ENCODE measurements at places on chromosomes 5 and 9.

GRCh38 chr5:68949256-68949655 lies 144.6 kb upstream of the SLC30A5 start:
- no peak for DNase-seq

DNA sequence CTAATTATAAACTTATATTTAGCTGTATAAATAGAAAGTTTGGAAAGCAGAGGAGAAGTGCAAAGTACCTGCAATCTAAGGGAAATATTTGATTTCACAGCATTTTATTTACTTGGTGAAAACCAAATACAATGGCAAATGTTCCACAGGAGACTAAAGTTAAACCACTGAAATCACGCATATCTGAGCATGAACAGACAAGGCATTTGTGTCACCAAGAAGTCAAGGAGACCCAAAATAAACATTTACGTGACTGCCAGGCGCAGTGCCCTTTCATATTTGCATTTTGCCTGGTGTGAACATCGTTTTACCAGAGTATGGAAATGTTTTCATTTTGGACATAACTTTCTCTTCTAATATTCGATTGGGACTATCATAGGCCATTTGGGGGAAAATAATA lies 20.6 kb downstream of the UGCG start:
- no peak for DNase-seq

- no peak for DNase-seq
These were observed 80.8 kb downstream of the LMNB1 start for GRCh38 chr5:126857472-126858410.

GRCh38 chr9:28741459-28741858 lies 1168.2 kb upstream of the C9orf72 start:
- DNase-seq: no peak

DNA sequence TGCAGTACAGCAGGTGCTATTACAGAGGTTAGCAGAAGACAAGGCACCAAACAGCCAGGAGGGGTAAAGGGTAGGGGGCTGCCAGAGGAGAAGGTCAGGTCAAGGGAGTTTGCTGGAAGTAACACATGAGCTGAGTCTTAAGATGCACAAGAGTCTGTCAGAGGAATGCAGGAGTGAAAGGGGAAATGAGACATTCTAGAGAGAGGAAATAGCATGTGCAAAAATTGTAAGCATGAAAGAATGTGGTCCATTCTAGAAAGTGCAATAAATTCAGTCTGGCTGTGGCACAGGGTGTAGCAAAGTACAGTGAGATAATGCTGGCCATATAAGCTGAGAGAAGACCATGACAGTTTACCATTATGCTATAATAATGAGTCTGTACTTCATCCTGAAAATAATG lies 6.6 kb downstream of the GOLGA1 start:
- DNase-seq: no peak

GRCh38 chr5:171770153-171770552 lies 15.5 kb upstream of the SMIM23 start:
- DNase-seq: no peak

DNA sequence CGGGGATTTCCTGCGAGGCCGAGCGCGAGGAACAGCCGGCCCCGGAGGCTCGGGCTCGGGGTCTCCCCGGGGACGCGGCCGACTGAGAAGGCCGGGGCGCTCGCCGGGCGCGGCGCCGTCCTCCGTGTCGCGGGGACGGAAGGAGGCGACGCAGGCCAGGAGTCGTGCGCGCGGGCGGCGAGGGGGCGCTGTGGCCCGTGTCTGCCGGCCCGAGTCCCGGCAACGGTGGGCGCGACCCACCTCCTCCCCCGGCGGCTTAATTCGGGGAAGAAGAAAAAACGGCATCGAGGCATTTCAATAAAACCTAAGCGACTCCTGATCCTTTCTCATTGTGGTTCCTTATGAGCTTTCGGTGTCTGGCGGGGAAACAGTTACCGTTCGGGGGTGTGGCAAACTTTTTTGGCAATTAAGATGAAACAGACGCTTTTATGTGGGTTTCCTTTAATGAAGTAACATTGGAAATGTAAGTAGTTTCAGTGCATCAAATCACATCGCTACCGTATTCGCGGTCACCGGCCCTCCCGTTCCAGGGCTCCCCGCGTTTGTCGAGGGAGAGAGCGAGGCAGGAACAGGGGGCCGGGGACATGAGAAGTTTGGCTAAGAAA lies 3.7 kb upstream of the IRX2 start:
- no peak for DNase-seq

DNA sequence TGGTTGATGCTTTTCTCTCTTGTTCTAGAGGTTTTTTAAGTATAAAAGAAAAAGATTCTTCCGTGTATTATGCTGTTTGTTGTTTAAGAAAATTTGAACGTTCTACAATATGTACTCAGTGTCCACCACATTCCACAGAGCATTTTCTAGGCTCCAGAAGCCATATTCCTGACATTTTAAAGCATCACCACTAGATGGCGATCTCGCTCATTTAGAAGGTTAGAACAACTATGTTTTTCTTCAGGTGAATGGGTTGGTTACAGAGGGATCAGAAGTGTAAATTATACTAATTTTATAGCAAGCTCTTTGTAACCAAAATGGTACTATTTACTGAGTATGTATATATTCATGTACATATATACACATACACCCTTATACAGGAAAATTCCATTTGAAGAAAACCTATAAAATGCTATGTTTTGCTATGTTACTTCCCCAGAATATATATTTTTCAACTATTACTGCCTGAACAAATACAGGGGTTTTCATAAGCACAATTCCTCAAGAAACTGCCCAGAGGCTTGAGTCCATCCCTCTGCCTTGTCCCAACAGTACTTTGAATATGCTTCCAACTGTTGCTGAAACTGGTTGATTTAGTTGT lies 284.3 kb downstream of the CCDC171 start:
- DNase-seq: no peak

GRCh38 chr9:113808391-113809358 lies 67.4 kb upstream of the ZNF618 start:
- no peak for DNase-seq

DNA sequence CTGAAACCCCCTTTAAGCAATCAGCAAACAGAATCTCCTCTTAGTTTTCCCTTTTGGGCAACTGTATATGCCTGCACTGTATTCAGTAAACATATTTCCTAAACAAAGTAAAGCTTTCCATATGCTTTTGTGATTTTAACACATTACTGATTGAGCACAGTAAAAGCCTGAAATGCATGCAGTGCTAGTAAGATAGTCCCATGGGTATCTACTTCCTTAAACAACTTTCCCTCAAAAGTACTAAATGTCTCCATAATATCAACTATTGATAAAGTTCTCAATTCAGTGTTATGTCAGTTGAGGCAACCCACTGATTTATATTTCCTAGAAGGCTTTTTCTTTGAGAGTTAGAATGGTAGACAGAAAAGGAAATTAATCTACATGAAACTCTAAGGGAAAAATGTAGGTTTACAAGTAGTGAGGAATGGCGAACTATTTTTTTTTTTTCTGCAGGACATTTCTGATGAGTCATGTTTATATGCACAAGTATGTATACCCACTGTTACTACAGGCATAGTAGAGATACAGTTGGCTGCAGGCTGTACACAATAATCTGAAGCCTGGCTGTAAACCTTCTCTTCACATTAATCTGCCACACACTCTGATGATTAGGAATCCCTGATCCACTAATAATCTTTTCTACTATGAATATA lies 31.2 kb upstream of the CEP120 start:
- no peak for DNase-seq

DNA sequence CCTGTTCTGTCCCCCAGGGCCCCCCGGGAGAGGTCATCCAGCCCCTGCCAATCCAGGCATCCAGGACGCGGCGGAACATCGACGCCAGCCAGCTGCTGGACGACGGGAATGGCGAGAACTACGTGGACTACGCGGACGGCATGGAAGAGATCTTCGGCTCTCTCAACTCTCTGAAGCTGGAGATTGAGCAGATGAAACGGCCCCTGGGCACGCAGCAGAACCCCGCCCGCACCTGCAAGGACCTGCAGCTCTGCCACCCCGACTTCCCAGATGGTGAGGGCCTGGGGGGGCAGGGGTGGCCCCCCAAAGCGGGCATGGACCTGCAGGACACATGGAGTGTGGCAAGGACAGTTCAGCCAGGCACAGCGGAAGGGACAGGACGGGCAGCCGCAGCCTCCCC lies 56.0 kb upstream of the FCN2 start:
- DNase-seq: no peak

DNA sequence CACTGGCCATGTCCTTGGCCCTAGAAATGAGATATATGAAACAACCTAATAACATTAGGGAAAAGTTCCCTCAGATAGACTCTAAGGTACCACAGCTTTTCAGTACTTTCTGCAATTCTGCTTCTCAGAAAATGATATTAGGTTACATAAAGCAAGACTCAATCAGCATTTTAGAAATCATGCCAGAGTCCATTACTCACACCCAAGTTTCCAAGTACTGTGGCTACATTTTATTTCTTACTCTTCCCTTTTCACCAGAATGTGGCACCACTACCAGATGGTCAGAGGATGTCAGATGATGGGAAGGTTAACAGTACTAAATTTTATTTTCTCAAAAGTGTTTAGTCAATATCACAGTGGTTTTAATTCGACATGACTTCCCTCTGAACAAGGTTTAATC lies 217.2 kb downstream of the MLLT3 start:
- no peak for DNase-seq

DNA sequence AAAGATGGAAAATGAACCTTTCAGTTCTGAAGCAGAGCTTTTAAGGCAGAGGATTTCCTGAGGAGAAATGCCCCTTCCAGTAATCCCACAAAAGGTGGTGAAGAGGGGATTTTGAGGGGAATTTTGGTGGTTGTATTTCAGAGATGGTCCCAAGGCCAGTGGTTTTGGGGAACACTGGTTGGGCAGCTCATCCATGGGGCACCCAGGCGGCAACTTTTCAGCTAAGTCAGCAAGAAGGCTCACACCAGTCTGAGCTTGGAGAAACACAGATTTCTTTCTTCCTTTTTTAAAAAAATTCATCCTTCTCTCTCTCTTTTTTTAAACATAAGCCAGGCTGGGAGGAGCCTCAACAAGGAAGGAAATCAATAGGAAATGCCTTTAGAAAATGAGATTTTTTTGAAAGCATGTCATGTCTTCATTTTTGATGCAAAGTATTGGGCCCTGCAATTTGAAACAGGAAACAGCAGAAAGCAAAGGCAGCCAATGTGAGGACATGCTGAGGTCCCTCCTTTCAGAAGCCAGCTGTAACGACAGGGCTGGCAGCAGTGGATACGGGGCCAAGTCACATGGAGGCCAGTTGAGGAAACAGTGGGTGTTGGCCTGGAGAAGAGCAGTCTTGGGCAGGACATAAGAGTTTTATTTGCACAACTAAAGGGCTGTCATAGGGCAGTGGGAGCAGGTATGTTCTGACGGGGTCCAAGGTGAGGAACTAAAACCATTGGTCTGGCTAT lies 155.3 kb upstream of the KLF4 start:
- DNase-seq: no peak

DNA sequence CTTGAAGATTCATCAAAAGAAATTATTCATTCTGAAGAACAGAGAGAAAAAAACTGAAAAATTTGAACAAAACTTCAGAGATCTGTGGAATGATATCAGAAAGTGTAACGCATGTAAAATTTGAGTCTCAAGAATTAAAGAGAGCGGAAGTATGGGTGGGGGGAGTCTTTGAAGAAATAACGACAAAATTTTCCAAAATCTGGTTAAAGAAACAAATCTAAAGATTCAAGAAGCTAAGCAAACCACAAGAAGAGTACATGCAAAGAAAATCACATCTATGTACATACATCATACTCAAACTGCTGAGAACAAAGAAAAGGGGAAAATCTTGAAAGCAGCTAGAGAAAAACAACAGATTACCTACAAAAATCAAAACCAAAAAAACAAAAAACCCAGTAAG lies 149.4 kb upstream of the TBCA start:
- no peak for DNase-seq

DNA sequence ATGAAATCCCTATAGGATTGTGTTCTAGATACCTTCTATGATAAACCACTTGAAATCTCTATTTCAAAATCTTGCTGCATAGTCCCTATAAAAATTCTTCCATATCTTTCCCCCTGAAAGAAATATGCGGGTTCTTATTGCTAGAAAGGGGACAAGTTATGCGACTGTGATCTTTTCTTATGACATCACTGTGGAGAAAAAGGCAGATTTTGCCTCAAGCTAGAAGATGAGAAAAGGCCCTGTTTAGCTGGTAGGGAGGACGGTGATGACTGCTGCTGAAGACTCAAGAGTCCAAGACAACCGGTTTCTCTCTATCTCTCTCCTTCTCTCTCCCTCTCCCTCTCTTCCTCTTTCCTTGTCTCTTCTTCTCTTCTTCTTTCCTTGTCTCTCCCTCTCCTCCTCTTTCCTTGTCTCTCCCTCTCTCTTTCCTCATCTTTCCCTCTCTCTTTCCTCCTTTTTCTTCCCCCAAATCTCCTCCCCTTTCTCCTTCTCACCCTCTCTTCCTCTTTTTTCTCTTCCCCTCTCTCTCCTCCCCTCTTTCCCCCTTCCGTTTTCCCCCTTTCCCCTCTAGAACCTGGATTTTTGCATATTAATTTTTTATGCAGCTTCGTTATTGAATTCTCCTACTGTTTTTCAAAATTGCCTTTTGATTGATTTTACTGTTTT lies 5.3 kb downstream of the OR2S2 start:
- DNase-seq: no peak

DNA sequence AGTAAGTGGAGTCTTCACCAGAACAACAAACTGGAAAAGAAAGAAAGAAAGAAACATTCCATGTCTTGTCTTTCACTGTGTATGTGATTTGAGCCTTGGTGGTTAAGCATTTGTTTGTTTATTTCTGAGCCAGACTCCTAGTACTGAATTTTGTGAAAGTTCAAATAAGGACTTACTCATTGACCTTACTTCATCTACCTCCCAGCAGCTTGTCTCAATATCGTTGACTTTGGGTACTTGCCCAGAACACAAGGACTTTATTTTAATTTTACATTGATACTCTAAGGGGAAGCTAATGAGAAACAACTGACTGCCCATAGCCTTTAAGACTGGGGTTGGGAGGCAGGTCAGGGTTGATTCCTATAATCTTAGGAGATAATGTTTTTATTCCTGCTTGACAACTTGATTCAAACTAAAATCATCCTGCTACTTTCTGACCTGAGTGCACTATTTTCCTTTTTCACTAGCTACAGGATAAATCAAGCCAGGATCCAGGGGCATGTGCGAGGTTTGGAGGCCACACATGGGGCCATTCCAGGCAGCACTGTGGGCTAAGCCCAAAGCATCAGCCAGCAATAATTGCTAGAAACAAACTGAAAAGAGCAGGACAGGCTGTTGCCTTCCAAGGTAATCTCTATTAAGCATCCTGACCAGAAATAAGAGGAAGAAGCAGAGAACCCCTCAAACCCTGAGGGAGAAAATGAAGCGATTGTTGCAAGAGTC lies 138.9 kb upstream of the RUSC2 start:
- no peak for DNase-seq

DNA sequence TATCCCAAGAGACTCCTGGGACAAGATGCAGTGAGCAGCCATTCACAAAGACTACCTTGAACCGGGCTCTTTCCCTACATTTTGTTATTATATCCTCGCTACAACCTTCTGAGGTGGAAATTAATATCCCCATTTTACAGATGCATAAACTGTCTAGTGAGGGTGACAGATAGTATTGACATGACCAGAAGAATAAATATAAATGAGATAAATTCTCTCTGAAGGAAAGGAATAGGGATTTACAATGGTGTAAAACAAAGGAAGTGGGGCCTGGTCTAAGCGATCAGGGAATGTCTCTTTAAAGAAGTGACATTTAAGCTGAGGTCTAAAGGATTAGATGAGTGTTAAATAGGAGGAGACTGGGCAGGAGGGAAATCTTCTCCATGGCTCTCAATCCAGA lies 43.5 kb upstream of the KCNMB1 start:
- no peak for DNase-seq

- DNase-seq: no peak
These were observed 281.7 kb upstream of the IRX2 start for GRCh38 chr5:3033033-3033755.

Data from T-helper 1 cell (primary cell).